Posterior vena cava (tissue), 2 donors: ENCODE measurements at places on chromosomes 5 and 9. TPM values are rescaled to one million over a fixed set of nuclear protein-coding genes. Genes with fewer than 3 reads are reported as not detected.

TMEM171 gene
- 0.14 TPM for total RNA-seq

FBXL7 gene
- 29.9 TPM for total RNA-seq

BHMT2 gene
- total RNA-seq = 24.5 TPM

FSD1L gene
- 5.5 TPM for total RNA-seq

POMT1 gene
- total RNA-seq = 22.8 TPM
